Heart right ventricle (tissue), 16 donors: ENCODE measurements at places on chromosomes 2 and 18. TPM values are rescaled to one million over a fixed set of nuclear protein-coding genes. Genes with fewer than 3 reads are reported as not detected.

DNA sequence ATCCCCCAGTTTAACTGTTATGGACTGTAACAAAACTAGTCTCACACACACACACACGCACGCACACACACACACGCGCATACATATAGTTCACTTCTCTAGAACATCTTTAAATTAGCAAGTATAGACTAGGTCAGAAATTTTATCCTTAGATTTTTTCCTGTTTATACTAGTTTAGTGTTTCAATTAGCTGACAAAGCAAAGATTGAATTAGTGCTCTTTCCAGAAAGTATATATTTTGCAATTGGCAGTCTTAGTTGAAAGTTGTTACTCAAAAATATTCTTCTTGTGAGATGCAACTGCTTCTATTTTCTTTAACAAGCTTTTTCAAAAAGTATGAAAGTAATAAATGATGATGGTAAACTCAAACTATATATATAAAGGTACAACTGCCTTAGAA is 22.5 kb downstream of the PLEKHA3 start:
- no peak for DNase-seq
- H3K36me3 ChIP-seq: peaks cover 90% of the 10 kb centered on the region
- H3K27me3 ChIP-seq: no peaks in the 10 kb centered on the region
- H3K4me3 ChIP-seq: no peak overlapping the region
- H3K27ac ChIP-seq: no peak overlapping the region

DNA sequence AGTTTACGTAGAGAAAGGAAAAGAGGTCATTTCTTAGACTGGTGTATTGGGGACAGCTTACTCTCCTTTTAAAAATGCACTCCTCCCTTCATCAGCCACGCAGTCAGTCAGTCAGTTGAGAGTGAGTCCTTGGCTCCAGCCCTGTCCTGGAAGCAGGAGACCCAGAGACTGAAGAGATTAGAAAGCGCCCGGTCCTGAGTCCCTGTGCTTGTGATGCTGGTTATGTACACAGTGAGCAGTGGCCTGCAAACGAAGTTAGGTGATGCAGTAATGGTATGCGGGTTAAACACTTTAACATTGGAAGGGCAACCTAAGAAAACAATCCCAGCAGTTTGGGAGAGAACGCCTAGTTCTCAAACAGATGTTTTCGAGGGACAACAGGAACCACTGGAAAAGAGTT is 6.3 kb upstream of the ASB1 start:
- H3K27me3 ChIP-seq: peaks cover 11% of the 10 kb centered on the region
- H3K4me1 ChIP-seq: peaks cover 8% of the 10 kb centered on the region
- no peak for DNase-seq
- H3K27ac ChIP-seq: no peak overlapping the region

DNA sequence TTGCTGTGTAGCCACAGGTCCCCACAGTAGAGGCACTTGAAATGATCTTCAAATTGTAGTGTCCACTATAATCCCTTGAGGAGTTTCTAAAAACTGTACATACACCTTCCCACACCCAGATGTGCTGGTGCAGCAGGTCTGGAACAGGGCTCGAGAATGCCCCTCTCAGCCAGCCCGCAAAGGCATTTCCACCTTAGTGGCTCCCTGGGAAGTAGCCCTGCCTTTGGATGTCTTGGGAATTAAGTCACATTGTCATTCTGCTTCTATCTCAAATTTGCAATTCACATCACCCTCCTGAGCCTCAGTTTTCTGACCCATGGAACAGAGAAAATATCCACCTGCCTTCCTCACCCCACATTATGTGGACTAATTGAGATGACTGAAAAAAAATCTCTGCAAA is 44.3 kb upstream of the TCF7L1 start:
- no peak for DNase-seq
- peaks cover 5% of the 10 kb centered on the region for H3K4me1 ChIP-seq
- no peaks in the 10 kb centered on the region for H3K36me3 ChIP-seq
- no peak overlapping the region for H3K4me3 ChIP-seq
- H3K27me3 ChIP-seq: no peaks in the 10 kb centered on the region

GRCh38 chr2:31256611-31257382 is 22.8 kb downstream of the EHD3 start:
- no peak overlapping the region for H3K27ac ChIP-seq
- H3K4me1 ChIP-seq: peaks cover 14% of the 10 kb centered on the region
- no peaks in the 10 kb centered on the region for H3K27me3 ChIP-seq
- no peak overlapping the region for H3K4me3 ChIP-seq
- DNase-seq: no peak

- no peaks in the 10 kb centered on the region for H3K36me3 ChIP-seq
- no peak overlapping the region for H3K27ac ChIP-seq
- peaks cover 30% of the 10 kb centered on the region for H3K4me1 ChIP-seq
- no peak overlapping the region for H3K4me3 ChIP-seq
- DNase-seq: no peak
- no peaks in the 10 kb centered on the region for H3K27me3 ChIP-seq
Observed at GRCh38 chr18:54203914-54204313, 20.6 kb downstream of the MBD2 start.

DNA sequence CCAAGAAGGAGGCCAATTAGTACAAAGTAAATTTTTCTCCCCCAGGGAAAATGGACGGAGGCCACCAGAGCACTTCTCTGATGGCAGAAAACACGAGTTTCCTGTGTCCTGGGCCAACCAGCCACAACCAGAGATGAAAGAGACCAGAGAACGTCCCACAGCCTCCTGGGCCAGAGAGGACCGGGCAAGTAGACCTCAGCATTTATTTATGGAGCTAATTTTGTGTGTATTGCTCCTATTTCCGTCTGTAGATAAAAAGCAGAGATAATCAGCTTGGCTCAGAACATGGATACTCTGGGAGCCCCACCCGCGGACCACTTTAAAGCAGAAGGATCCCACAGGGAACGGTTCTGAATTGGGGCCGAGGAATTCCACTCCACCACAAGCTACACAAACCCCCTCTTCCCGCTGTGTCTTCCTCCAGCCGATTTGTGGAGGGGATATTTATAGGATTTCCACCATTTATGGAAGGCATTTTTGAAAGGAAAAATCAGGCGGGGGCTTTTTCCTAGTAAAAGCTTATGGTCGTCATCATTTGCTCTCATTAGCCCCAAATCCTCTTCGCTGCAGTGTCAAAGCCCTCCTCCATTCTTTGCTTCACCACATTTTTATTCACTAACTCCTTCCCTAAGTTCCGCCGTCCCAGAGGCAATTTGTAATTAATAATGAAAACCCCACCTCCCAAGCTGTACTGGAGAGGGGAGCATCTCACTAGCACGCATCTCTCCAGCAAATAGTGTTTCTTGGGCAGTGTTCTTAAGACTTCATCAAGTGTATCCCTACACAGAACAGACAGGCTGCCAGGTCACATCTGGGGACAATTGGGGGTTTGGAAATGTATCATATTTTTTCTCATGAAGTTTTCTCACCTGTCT is 43.7 kb upstream of the TWIST2 start:
- H3K36me3 ChIP-seq: no peaks in the 10 kb centered on the region
- H3K27me3 ChIP-seq: peaks cover 25% of the 10 kb centered on the region
- H3K4me1 ChIP-seq: no peaks in the 10 kb centered on the region
- H3K4me3 ChIP-seq: no peak overlapping the region

GRCh38 chr18:57436191-57436964 is 1.2 kb downstream of the ONECUT2 start:
- H3K36me3 ChIP-seq: no peaks in the 10 kb centered on the region
- H3K27me3 ChIP-seq: peaks cover 96% of the 10 kb centered on the region
- no peak overlapping the region for H3K27ac ChIP-seq
- no peak for DNase-seq
- no peak overlapping the region for H3K4me3 ChIP-seq
- H3K4me1 ChIP-seq: peaks cover 12% of the 10 kb centered on the region

GRCh38 chr2:215847718-215848117 is 165.6 kb downstream of the MREG start:
- no peaks in the 10 kb centered on the region for H3K36me3 ChIP-seq
- H3K4me3 ChIP-seq: no peak overlapping the region
- H3K4me1 ChIP-seq: no peaks in the 10 kb centered on the region
- no peak for DNase-seq
- no peaks in the 10 kb centered on the region for H3K27me3 ChIP-seq

- no peak overlapping the region for H3K27ac ChIP-seq
- DNase-seq: no peak
- H3K36me3 ChIP-seq: no peaks in the 10 kb centered on the region
Observed at GRCh38 chr18:62856294-62856693, 141.0 kb downstream of the PHLPP1 start.

DNA sequence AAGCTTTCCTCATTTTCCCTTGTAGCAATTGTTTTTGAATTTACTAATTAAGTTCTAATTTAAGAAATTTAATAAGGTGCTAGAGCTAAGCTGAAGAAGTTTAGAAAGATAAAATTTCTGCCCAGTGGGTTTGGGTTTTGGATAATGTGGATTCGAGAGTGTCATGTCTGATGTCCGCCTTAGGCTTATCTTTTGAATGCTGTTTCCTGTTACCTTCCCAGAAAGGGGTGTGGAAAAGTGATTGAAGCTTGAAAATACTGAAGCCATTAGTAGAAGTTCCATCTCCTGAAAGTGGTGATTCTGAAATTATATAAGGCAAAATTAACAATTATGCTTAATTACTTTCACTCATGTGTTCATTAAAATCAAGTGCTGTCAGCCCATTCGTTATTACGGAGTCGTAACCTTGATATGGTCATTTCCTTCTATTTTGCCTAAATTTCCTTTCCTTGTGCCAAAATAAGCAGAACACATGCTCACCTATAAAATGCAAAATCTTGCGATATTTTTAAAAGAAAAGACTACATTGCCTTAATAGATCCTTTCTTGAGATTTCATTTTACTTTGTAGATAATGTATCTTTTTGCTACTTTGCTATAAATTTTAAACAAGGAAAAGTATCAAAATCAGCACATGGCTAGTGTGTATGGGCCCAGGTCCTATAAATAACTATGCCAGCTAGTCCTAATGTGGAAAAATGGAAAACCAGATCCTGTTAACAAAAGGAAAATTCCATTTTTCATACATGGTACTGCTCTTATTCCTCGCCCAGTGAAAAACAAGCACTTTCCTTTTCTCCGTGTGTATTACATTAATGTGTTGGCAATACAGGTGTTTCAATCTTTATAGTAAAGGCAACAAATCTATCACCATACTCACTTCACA is 97.3 kb downstream of the ICOS start:
- DNase-seq: no peak
- no peak overlapping the region for H3K4me3 ChIP-seq
- H3K27ac ChIP-seq: no peak overlapping the region
- no peaks in the 10 kb centered on the region for H3K27me3 ChIP-seq

- H3K27ac ChIP-seq: no peak overlapping the region
- no peak for DNase-seq
- no peaks in the 10 kb centered on the region for H3K4me1 ChIP-seq
- no peaks in the 10 kb centered on the region for H3K36me3 ChIP-seq
- no peak overlapping the region for H3K4me3 ChIP-seq
Observed at GRCh38 chr2:33616873-33617272, 17.8 kb upstream of the FAM98A start.

GRCh38 chr2:15058721-15059157 is 426.2 kb downstream of the LRATD1 start:
- no peak overlapping the region for H3K27ac ChIP-seq
- DNase-seq: no peak
- no peaks in the 10 kb centered on the region for H3K27me3 ChIP-seq
- no peaks in the 10 kb centered on the region for H3K4me1 ChIP-seq
- no peaks in the 10 kb centered on the region for H3K36me3 ChIP-seq

- DNase-seq: no peak
- H3K4me1 ChIP-seq: no peaks in the 10 kb centered on the region
- H3K36me3 ChIP-seq: no peaks in the 10 kb centered on the region
- no peak overlapping the region for H3K27ac ChIP-seq
Observed at GRCh38 chr2:185338104-185338503, 400.5 kb upstream of the FSIP2 start.

- no peaks in the 10 kb centered on the region for H3K4me1 ChIP-seq
- no peak overlapping the region for H3K4me3 ChIP-seq
- no peak overlapping the region for H3K27ac ChIP-seq
- no peaks in the 10 kb centered on the region for H3K27me3 ChIP-seq
Observed at GRCh38 chr2:129911363-129912065, 68.0 kb upstream of the RAB6C start.

- H3K4me3 ChIP-seq: no peak overlapping the region
- no peaks in the 10 kb centered on the region for H3K4me1 ChIP-seq
- H3K36me3 ChIP-seq: no peaks in the 10 kb centered on the region
- H3K27me3 ChIP-seq: no peaks in the 10 kb centered on the region
- no peak for DNase-seq
Observed at GRCh38 chr2:188181067-188181838, 110.4 kb upstream of the GULP1 start.

DNA sequence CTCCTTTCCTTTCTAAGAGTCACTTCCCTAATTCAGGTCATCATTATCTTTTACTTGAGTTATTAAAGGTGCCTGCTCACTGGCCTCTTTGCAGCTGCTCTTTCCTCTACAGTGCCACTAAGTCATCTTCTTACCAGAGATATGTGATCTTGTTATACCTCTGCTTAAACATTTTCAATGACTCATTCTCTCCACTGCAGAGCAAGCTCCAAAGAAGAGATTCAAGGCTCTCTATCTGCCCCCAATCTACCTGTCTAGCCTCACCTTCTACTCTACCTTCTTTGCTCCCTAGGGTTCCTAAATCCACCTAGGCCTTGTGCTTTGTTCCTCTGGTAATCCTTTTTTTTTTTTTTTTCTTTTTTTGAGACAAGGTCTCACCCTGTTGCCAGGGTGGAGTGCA is 3.1 kb downstream of the ARHGEF33 start:
- no peaks in the 10 kb centered on the region for H3K36me3 ChIP-seq
- H3K4me1 ChIP-seq: no peaks in the 10 kb centered on the region
- H3K27me3 ChIP-seq: no peaks in the 10 kb centered on the region
- H3K4me3 ChIP-seq: no peak overlapping the region
- DNase-seq: no peak

GRCh38 chr2:177080746-177081284 is 131.8 kb upstream of the HNRNPA3 start:
- H3K27me3 ChIP-seq: peaks cover 4% of the 10 kb centered on the region
- H3K4me3 ChIP-seq: no peak overlapping the region
- no peaks in the 10 kb centered on the region for H3K36me3 ChIP-seq
- DNase-seq: no peak

Gene IL36G
- not detected for total RNA-seq

Gene DLGAP1
- 2.2 TPM for total RNA-seq

Gene PFN4
- total RNA-seq: not detected

Gene SNORC
- total RNA-seq: 1.0 TPM

Gene IL1R1
- 14.8 TPM for total RNA-seq

Gene COLEC11
- total RNA-seq: 3.6 TPM

Gene SERPINB5
- not detected for total RNA-seq

Gene ANKRD39
- 14.2 TPM for total RNA-seq

Gene MC2R
- not detected for total RNA-seq

Gene NDC80
- total RNA-seq: 2.7 TPM

Gene ITPRIPL1
- 0.61 TPM for total RNA-seq

Gene APLF
- total RNA-seq: 6.4 TPM

Gene ABCG5
- total RNA-seq: 0.13 TPM

Gene GAD1
- total RNA-seq: not detected

Gene TEX44
- not detected for total RNA-seq

Gene OTOS
- total RNA-seq: not detected

Gene SERPINB10
- not detected for total RNA-seq

Gene SNED1
- 5.6 TPM for total RNA-seq

Gene LYPD6B
- total RNA-seq: not detected
